ENCODE measurements at places on chromosomes 1 and 21.

DNA sequence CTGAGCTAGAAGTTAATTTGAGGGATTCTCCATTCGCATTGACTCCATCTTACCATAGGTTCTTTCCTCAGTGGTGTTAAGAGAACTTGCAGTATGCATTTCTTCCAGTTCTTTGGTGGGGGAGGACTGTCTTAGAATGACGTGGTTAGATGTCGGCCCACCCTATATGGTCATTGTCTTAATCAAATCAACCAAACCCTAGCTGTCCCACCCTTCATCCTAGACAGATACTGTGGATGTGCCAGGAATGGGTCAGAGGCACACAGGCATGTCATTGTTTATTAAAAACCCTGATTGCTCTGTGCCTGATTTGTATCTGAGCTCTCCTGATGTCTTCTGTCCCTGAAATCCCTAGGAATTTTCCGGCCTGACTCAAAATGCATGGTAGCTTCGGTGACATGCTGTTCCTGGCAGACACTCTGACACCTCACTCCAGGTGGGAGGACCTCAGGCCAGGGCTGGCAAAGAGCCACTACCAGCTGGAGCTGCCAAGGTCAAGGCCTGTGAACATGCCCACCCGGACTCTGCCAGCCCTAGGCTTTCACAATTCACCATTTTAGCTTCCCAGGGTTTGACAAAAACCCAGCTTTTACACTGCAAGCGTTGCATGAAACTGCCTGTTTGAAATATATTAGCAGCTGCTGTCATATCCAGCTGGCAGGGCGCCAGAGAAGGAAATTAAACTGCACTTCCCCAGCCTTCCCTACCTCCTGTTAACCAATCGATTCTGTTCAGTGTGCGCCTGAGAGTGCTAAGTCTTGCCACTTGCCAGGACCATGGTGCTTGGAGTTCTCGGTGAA is 134.0 kb downstream of the FAM78B start:
- no peak for DNase-seq

- no peak for DNase-seq
Measured at GRCh38 chr1:6859415-6860343, 74.4 kb downstream of the CAMTA1 start.

DNA sequence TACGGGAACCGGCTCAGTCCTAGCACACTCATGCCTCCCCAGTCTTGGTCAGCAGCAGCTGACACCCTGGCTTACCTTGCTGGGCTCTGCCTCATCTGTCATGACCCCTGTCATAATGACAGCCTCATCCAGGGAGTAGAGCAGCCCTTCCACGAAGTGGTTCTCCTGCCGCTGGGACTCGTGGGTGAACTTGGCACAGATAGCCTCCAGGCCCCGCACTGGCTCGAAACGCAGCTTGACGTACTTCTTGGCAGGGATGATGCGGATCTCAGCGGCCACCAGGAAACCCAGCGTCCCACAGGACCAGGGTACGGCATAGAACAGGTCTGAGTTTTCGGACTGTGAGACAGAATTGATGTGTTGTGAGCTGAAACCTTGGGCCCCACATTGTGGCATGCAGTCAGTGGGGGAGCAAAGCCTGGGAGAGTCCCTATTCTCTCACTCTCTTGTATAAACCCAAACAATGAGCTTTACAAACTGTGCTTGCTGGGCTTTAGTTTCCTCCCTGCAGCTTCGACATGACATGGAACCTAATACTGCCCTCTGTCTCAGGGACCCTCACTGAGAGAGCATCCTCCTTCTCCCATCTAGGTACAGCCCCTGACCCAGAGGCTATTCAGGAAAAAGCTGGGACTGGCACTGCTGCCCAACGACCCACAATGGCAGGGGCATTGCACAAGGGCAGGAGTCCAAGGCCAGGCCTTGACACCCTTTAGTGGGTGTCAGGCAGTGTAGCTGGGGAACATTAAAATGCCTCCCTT is 15.5 kb downstream of the DHCR24 start:
- DNase-seq, result no peak

DNA sequence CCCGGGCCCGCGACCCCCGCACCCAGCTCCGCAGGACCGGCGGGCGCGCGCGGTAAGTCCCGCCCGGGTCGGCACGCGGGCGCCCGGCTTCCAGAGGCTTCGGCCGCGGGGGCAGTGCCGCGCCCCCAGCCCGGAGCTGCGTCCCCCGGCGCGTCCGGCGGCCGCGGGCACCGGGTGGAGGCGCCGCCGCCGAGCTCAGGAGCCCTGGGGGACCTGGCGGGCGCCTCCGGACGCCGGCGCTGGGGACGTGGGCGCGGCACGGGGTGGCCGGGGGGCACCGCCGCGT is 227 bp downstream of the NBL1 start:
- no peak for DNase-seq

DNA sequence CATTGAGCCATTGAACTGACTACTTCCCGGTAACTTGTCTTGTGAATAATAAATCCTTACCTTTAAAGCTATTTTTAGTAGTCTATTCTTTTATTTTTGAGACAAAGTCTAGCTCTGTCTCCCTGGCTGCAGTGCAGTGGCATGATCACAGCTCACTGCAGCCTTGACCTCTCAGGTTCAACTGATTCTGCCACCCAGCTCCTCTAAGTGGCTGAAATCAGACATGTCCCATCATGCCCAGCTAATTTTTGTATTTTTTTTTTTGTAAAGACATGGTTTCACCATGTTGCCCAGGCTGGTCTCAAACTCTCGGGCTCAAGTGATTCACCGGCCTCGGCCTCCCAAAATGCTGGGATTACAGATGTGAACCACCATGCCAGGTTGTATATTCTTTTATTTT is 59.3 kb upstream of the PTGS2 start:
- no peak for DNase-seq

DNA sequence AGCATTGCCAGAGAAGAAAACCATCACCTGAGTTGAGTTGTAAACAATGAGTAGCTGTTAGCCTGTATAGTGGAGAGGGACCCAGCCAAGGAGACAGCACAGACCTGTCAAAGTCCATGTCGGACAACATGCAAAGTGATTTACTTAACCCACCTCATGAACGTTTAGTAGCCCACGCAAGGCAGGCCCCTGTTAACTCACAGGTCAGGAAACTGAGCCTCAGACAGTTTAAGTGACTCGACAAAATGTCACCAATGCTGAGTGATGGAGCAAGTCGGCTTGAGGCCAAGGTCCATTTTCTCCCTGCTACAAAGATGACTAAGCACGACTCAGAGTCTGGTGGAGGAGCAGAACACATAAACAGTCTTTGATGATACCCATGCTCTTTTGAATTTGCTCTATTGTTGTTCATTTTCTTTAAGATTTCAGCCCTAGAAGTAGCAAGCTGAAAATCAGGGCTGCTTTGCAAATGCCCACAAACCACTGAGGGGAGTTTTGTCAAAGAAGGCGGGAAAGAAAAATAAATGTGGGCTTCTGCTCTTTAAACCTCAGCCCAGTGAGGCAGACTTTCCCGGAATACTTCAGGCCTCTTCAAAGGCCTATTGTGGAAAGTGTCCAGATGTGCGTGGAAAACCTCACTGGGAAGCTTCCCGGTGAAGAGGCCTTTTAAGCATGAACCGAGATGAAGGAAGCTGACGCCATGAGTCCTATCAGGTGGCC is 83.8 kb upstream of the HOOK1 start:
- peak; percentile 62 for DNase-seq

- DNase-seq, result no peak
Measured at GRCh38 chr1:225908773-225909172, 15.3 kb downstream of the PYCR2 start.

DNA sequence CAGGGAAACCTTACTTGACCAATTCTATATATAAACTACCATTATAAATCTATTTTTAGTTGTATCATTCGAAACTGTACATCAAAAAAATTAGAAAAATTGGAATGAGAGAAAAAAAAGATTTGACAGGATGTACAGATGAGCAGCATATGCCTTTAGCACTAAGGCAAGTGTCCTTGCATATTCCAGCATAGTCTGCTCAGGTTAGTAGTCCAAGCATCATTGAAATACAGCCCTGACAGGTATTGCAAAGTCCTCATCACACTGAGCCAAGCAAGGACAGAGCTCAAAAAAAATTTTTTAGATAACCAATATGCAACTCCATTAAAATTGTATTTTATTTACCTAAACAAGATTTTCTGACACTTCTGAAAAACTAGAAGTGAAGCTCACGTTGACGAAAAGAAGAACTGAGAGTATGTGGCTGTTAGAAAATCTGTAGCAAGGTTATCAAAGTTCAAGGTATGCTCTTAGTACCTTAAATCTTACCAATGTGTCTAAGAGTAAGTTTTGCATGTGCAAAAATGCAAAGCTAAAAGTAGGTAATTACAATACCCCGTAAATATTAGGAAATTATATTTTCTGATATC is 465.6 kb upstream of the ADGRL4 start:
- DNase-seq, result no peak

DNA sequence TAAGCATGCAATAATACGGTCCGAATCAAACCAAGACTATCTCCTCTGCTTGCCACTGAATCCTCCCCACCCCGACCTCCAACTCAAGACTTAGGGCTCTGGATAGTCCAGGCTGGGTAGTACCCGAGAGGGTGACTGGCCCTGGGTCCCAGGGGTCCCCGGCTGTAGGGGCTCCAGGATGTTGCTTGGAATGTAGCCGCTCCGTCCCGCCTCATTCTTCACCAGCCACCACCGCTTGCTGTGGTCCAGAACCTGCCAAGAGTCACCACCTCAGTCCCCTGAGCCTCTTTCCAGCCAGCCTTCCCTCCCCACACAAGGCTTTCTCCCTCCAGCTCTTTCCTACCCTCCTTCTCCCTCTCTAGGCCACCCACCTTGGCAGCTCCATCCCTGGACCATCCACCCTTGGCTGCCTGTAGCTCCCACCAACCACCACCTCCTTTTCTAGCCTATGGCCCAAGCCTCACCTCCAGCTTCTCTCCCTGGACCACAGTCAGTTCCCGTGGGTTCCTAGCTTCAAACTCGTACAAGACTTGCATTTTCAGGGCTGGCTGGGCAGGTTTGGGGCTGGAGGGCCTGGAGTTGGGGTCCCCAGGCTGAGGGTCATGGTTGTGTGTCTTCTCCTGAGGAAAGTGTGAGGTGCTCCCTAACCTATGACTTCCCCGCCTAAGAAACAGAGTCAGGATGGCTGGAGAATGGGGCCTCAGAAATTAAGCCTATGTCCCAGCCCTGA is 10.9 kb upstream of the GSTM3 start:
- DNase-seq, result no peak

DNA sequence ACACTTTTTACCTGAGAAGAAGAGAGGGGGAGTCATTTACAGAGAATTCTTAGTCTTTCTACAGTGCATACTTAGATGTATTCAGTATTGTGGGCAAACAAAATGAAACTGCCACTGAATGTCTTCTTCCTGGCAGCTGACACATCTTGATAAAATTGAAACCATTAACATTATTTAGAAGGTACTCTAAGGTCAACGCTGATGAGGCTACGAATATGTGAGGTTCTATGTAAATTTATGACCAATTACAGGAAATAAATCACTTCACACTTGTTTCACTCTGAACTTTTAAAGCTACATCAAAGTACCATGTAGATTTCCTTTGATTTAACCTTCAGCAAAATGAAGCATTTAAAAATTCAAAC is 51.3 kb upstream of the GFI1 start:
- no peak for DNase-seq

DNA sequence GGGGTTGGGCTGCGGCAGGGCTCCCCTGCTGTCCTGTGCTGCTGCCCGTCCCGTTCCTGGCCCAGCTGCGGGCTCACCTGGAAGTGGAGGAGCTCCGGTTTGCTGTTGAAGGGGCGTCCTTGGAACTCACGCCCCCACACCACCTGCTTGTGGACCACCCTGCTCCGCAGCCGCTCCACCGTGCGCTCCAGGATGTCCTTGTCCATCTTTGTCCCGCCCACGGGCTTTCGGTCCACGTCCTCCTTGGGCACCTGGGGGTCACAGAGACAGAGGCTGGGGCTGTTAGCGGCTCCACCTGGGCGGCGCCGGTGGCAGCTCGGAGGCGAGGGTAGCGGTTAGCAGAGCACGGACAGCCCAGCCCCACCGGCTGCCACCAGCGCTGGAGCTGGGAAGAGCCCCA is 38.8 kb downstream of the CFAP74 start:
- no peak for DNase-seq

DNA sequence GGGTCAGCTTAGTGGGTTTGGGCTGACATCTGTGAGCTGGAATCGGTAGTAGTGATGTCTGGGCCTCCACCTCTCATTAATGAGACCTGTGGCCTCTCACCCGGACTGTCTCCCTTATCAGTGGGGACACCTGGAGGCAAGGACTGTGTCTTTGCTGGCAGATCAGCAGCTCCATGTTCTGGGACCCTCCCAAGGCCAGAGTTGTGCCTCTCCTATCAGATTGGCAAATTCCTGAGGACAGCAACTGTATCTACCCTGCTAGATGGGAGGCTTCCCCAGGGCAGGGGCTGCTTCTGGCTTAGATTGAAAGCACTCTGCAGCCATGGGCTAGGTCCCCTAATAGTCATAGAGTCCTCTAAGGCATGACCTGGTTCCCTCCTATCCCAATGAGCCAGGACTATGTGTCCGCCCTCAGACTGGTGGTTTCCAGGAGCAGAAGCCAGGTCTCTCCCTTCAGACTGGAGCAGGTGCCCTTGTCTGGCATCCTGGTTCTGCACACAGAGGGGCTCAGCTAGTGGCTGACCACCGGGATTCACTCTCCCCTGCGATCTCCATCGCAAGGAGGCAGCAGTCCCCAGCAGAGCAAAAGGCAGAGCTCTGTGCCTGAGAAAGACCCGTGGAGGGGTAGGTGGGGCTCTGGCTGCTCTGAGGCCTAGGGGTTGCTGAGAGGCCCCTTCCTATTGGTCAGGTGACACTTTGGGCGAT is 5.8 kb downstream of the DRAXIN start:
- no peak for DNase-seq

DNA sequence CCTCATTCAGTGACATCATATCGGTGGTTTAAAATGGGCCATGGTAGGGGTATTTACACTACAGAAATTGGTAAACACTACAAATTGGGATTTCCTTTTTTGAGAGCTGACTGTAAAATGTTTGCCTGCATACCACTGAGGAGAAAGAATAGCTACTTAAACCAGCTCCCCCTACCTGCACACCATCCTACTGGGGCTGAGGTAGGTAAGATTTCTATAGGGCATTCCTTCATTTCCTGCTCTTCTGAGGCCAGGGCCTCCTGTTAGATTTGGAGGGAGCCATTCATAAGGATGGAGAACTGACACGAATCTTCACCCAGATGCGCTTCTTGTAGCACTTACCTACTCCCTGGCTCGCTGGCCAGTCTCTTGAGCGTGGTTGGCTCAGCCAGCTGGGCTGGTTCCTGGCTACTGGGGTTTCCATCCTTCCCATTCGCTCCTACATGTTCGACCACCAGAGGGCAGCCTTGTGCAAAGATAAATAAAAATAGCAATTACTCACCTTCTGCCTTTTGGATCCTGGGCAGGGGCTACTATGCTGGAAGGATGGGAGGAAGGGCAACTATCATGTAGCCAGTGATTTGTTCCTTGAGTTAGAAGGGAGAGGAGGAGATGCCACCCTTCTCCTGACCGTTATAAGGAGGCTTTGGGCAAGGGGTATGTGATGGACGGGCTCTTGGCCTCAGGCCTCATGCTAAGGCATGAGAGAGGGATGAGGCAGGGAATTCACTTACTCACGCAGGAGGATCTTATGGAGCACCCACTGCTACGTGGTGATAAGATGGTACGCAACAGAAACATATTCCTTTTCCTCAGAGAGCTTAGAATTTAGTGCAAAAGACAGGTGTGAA is 10.7 kb downstream of the OPTC start:
- peak; percentile 99 for DNase-seq

GRCh38 chr1:116067566-116067890 is 43.7 kb upstream of the MAB21L3 start:
- DNase-seq, result no peak
